ENCODE measurements at places on chromosomes 3 and 15. TPM values are rescaled to one million over a fixed set of nuclear protein-coding genes. Genes with fewer than 3 reads are reported as not detected.
A peak's percentile ranks its signal among the peaks of the same experiment; 100 is the strongest.

REC114 gene
- polyA plus RNA-seq, result not detected

KLHL25 gene
- polyA plus RNA-seq, result 3.2 TPM

SNAP23 gene
- polyA plus RNA-seq, result 87.9 TPM

DNA sequence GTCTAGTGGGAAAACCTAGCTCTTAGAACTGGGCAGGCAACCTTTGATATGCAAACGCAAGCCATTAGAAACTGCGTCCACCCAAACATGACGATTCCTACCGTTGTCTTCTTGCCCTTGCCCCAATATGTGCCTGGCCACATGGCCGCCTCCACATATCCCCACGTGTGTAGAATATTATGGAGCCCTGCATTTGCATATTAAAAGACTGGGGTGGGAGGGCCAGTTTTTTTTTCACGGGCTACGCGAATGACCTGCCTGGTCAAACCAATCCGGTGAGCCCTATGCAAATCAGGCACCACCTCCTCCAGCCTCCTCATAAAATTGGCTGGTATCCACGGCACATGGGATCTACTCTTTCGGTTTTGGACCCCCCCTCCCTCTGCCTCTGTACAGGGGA, 381.0 kb upstream of the RGMA start:
- no peak for DNase-seq

DNA sequence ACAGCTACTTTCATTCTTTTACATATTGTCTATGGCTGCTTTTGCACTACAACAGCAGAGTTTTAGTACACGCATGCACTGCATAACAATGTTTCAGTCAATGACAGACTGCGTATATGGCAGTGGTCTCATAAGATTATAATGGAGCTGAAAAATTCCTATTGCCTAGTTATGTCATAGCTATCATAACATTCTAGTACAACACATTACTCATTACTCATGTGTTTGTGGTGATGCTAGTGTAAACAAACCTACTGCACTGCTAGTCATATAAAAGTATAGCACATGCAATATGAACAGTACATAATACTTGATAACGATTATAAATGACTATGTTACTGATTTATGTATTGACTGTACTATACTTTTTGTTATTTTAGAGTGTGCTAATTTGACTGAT, 47.9 kb downstream of the QTRT2 start:
- DNase-seq, result no peak

DNA sequence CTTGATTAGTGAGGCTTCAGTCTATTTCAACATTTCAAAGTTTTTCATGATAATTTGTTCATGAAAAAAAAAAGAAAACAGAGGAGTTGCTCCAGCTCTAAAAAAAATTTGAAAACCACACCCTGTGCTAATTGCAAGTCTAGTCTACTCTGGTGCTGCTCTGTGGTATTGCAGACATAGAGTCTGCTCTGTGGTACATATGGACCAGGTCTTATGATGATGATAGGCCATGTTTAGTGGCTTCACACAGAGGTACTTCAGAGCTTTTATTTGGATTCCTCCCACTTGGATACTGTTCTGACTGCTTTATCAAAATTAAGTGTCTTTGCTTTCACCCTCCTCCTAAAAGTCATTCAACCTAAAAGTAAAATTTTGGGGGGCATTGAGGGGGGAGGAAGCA, 160.8 kb downstream of the ALCAM start:
- DNase-seq, result no peak

DNA sequence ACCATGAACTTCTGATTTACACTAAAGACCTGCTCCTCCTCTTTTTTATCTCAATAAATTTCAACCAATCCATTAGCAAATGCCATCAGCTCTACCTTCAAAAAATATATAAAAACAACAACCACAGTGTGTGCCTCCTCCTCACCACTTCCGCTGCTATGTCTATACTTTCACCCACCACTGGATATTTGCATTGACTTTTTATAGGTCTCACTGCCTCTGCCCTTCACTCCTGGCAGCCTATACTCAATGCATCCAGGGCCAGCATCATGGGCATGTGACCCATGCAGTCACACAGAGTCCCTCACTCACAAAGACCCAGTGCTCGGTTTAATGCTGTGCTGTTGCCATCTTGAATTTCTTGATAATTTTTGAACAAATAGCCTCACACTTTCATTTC, 53.5 kb upstream of the CCDC54 start:
- no peak for DNase-seq

DNA sequence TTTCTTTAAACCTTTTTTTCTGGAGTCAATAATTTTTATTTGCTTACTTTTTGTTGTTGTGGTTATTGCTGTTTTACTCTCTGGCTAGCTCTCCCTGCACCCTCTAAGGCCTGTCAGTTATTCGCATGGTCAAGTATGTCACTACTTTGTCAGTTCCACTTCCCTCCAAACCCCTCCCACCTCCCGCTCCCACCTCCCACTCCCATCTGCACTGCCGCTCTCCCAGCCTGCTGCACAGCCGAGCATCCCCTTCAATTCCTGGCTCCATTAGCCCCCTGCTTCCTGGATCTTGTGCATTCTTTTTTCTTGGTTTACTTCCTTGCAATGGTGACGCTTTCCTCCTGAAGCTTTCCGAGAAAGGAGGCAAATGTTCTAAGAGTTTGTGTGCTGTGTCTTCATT, 218.0 kb downstream of the XXYLT1 start:
- DNase-seq, result no peak

DNA sequence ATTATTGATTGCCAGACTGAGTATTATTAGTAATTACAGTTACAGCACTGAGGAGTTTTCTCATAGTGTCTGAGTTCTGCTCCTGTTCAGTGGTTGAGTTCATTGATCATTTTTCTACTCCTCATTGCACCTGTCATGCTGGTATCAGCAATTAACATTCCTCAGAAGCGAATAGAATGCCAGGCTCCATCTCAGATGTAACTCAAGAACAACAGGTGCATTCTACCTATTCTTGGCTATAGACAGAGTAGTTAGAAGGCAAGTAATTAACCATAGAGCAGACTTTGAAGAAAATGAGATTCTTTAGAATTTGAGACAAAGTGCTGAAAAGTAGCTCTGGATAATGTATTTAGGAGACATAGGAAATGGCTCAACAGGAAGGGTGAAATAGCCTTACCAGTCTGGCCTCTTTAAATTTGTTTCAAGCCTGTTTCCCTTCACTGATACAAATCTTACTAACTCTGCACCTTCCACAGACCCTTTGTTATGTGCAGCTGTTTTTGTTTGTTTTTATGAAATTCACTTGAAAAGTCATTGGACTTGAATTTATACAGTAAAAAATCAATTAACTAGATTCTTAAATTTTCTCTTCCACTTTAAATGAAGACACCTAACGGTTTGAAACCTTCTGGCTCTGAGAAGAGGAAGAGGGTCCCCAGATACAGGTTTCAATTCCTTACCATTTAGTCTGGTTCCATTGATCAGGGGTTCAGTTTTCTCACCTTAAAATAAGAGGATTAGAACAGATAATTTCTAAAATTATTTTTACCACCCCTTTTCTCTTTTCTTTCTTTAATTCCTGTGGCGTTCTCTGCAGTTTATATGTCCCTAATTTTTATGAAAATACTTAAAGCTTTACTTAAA, 109.6 kb downstream of the FNDC3B start:
- no peak for DNase-seq

DNA sequence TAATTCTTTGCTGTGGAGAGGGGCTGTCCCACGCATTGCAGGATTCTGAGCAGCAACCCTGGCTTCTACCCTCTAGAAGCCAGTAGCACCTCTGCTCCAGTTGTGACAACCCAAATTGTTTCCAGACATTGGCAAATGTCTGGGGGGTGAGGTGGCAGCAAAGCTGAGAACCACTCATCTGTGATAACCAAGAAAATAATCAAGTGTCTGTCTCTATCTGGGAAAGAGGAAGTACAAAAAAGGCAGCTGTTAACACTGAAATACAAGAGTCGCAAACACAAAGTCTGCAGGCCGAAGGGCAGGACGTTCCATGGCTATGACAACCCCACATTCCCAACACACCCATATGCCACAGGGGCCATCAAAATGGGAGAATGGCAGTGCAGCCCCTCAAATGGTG, 42.2 kb upstream of the GNB5 start:
- no peak for DNase-seq

- DNase-seq, result no peak
Observed at GRCh38 chr3:139764936-139765335, 87.2 kb upstream of the NMNAT3 start.

- peak; percentile 48 for DNase-seq
Observed at GRCh38 chr3:17070161-17070959, 185.6 kb downstream of the PLCL2 start.

DNA sequence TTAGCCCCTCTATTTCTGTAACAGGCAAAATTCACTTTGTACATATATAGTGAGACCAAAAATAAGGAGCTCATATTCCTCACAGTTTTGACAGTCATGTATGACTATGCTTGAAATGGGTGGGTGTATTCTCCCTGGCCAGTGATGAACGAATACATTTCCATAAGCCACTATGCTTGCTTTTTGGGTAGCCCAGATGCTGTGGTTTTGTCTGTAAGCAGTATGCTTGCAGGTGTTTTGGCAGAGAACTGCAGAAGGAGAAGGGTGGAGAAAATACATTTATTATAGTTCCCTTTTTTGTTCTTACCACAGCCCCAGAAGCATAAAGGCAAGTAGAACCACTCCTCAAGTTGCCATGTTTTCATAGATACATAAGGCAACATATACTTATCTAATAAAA, 131.2 kb downstream of the RBMS3 start:
- DNase-seq, result no peak

- no peak for DNase-seq
Observed at GRCh38 chr3:94172695-94173310, 109.9 kb downstream of the NSUN3 start.

Measured in heart right ventricle (tissue), 16 donors.